ENCODE measurements at places on chromosomes 12 and 14.

DNA sequence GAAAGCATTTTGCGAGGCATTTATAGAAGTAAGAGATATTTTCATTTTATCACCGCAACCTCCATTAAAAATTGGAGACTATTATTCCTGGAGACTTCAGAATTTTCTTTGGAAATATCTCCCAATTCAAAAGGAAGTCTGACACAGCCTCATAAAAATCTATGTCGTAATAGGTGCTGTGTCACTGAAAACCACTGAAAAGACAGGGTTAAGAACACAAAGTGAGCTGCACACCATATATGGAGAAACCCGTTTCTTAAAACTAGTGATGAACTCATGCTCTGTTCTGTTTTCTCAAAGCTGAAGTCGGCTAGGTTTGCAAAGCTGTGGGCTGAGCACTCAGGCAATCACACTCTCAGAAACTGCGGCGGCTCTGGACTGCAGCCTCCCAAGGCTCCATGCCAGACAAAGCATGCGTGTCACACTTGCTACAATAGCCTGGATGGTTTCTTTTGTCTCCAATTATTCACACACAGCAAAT is at the start of gene GLIPR1:
GLIPR1 (plus strand) TSS at position 287 of the 481 bp plus-strand sequence; CDS start at position 413, 126 bp downstream.
- DNase-seq = peak; percentile 70

DNA sequence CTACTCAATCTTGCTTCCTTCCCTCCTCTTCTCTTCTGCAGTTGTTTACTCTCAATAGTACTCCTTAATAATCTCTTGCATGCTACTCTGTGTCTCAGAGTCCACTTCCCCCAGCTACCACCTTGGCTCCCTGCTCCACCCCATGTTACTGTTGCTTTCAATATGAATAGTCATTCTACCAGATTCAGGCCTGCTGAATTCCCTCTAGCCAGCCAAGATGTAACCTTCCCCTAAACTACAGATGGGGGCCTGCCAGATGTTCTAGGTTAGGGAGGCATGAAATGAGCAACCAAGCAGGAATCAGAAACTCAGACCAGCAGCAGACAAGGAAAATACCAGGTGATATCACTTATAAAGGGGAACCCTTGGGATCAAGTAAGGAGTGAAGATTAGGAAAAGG is 392.1 kb upstream of the DDHD1 start:
- DNase-seq = no peak

GRCh38 chr12:82966001-82966559 is 279.4 kb downstream of the TMTC2 start:
- DNase-seq = no peak

GRCh38 chr14:50320283-50320682 is 8.2 kb downstream of the DMAC2L start:
- no peak for DNase-seq

- DNase-seq = no peak
Observed at GRCh38 chr12:96308881-96309280, 91.4 kb downstream of the CDK17 start.

GRCh38 chr12:1935700-1936378 is 17.4 kb upstream of the CACNA2D4 start:
- peak; percentile 36 for DNase-seq

DNA sequence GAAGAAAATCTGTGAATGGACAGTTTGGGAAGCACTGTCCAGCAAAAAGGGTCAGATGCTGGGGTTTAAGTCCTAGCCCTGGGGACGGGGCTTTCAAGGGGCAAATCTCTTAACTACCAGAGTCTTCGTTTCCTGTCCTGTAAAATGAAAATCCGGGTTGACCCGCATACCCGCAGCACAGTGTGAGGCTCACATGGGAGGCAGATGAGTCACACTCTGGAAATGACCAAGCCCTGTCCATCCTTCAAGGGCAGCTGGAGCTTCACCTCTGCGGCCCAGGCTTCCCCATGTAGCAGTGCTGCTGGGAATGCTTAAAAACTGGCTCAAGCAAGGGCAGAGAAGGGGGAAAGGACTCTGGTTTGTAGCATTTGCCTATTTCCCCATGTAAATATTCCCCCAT is 19.0 kb downstream of the FAM181A start:
- DNase-seq = no peak

GRCh38 chr12:120229487-120230325 is 28.8 kb upstream of the RPLP0 start:
- DNase-seq = no peak

GRCh38 chr12:89537389-89537788 is 11.5 kb upstream of the POC1B start:
- DNase-seq = no peak

DNA sequence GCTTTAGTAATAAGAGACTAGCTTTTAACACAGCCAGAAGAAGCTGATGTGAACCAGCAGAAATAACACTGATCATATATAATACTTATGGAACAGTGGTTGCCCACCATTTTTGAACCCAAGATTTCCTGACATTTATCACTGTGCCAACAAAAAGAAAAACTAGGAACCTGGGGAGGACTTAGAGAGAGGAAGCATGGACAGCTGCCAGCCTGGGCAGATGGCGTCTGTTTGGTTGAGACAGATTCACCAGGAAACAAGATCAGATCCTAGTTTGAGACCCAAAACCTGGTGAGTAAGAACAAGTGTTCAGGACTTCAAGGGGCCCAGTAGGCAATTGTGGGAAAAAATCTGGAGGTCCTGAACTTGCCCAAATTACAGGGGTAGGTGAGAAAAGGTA is 95.3 kb downstream of the BICD1 start:
- no peak for DNase-seq

DNA sequence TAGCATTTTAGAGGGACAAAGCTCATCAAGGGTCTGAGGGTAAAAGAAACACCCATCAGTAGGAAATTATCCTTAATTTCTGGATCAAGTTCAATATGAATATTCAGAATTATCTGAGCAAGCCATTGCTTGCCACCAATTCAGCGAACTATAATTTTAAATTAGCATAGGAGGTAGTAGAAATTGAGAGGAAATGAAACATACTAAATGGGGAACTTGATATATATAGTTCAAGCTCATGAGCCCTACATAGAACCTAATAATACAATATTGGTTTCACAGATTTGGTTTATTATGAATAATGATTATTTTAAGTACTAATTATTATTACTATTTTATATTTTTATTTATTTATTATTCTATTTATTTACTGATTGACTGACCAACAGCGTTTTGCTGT is 42.1 kb upstream of the GXYLT1 start:
- DNase-seq = no peak
